Stimulated activated naive CD4-positive, alpha-beta T cell treated with Interleukin-2 at 50 U/mL for 16 hours (primary cell): ENCODE measurements at places on chromosomes 6 and 20.

GRCh38 chr20:7379621-7380220 is 560.5 kb downstream of the HAO1 start:
- DNase-seq, result no peak

GRCh38 chr6:23170049-23170448 is 600.7 kb downstream of the HDGFL1 start:
- no peak for DNase-seq

DNA sequence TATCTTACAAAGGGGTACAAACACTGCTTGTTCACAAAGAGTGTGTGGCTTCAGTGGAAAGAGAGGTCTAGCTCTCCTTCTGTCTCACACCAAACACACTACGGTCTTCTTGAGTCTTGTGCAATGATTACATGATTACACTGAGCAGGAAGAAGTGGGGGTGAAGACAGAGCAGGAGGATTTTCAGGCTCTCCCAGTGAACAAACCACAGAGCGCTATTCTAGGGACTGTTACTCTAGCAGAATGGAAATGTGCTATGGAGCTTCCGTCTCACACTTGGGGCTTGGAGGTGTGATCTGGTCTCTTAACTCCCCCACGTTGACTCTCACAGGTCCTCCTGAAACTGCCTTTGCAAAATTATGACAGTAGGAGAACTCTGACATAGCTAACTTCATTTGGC is 203.4 kb downstream of the MYLK4 start:
- no peak for DNase-seq

DNA sequence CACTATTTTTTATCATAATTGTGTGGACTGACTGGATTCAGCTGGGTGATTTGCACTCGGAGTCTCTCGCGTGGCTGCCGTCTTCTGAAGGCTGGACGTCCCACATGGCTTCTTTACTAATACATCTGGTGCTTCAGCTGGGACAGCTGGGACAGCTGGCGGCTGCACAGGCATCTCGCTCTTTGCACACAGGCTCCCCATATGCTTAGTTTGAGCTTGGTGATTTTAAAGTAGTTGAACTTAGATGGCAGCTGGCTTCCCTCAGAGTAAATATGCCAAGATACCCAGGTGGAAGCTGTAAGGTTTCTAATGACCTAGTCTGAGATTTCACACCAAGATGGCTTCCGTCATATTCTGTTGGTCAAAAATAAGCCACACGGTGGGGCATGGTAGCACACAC is 38.7 kb upstream of the PPP1R3G start:
- no peak for DNase-seq

- no peak for DNase-seq
Observed at GRCh38 chr6:109456710-109457561, 1.4 kb upstream of the MICAL1 start.

GRCh38 chr6:62721408-62721807 is 435.4 kb upstream of the KHDRBS2 start:
- DNase-seq, result no peak

DNA sequence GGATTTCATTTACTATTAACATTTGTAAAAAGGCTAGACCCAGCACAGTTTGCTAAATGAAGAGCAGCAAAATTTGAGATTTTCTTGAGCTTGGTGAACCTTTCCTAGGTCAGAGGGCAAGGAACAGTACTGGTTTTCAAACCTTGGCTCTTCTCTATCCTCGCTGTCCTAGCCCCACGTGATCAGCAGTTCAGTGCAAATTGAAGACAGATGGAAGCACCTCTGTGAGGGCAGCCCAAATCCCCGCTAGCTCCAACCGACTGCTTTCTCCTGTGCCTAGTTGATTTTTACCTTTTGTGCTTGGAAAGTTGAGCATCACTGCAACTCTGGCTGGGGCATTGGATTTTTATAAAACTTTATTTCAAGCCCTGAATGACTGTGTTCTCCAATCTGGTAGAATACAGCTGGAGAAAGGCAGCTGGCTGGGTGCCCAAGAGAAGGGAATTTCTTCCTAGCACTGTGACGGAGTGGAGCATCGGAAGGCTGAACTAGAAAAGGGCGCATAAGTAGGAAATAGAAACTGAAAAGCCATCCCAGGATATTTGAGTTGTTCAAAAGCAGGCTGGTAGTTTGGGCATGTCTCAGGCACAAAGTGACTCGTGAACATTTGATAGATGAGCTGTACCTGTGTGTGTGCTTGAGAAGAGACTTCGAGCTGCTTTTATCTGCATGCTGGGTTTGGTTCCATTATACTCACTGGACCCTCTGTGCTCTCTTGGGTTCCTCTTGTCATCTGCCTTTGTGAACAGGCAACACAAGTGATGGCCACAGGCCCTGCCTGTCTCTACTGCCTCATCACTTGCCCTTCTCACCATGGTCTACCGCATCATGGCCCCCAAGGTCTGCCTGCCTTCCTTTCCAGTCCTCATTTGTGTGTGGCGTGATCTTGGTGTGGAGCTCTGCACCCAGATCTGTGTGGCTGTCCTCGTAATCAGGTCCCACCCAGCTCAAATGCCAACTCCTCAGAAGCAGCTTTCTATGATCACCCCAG is 2.3 kb downstream of the RNF114 start:
- DNase-seq, result no peak

- DNase-seq, result no peak
Observed at GRCh38 chr20:10347086-10347880, 86.7 kb downstream of the MKKS start.

GRCh38 chr6:113102761-113103160 is 754.4 kb upstream of the MARCKS start:
- no peak for DNase-seq

- DNase-seq, result no peak
Observed at GRCh38 chr6:135832166-135832565, 19.3 kb upstream of the PDE7B start.

DNA sequence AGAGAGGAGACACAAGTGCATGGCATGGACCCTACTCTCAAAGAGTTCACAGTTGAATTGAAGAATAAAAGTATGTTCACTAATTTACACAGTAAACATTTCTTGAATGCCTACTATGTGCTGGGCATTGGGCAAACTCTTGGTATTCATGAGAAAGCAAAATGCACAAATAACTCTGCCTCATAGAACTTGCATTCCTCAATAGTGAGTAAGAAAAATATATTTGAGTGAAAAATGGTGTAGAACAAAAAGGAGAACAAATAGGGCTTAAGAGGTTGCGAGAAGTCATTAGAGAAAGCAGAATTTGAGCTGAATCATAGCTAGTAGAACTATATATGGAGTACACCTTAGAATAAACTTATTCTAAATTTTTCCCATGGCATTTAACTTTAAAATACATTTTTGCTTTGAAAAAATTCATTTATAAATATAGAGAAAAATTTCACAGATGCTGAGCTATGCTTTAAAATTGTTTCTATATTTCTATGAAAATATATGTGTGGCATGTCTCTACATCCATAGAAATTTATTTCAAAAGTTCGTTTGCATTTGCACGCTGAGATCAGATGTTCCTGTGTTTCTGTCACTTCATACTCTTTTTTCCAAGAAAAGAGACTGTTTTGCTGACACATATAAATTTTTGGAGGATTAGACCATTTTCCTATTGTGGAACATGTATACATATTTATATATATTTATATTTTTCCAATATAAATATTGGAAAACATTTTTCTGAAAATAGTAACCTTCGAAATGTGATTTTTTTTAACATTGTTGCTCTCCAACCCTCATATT is 236.1 kb downstream of the KCNQ5 start:
- DNase-seq, result no peak

DNA sequence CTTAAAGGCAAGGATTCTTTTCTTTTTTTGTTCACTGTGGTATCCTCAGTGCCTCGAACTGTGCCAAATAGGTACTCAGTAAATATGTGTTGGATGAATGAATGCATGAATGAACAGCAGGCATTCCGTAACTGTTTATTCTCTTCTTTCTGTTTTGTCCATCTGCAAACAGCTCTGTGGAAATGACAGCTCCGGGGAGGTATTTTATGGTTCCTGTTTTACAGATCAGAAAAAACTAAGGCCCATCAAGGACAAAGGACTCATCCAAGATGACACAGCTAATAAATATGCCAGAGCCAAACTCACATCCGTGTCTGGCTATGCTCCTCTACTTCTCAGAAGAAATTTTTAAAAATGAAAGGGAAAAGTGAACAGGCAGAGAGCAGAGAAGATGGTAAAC is 21.0 kb downstream of the JPH2 start:
- no peak for DNase-seq

GRCh38 chr6:25359191-25359861 is 80.2 kb downstream of the CARMIL1 start:
- no peak for DNase-seq

- DNase-seq, result no peak
Observed at GRCh38 chr6:12516070-12516469, 200.5 kb upstream of the PHACTR1 start.

DNA sequence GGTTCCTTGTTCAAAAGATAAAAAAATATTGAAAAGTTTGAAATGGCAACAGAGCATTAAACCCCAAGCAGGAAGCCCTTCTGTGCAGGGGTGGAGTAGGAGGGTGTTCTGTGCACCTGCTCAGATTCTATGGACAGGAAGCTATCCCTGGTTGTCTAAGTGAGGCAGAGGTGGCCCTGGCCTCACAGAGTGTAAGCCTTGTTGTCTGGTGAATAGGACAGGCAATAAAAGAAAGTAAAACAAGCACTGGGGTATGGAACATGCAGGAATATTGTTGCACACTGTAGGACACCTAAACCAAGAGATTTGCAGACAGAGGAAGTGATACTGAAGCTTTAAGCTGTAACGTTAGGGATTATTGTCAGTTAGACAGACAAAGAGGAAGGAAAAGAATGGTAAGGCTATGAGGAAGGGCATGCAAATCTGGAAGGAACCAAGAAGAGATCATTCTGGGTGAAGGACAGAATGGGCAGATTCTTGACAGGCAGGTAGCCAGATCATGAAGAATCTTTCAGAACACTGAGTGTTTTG is 66.8 kb downstream of the TBC1D7 start:
- DNase-seq, result no peak

DNA sequence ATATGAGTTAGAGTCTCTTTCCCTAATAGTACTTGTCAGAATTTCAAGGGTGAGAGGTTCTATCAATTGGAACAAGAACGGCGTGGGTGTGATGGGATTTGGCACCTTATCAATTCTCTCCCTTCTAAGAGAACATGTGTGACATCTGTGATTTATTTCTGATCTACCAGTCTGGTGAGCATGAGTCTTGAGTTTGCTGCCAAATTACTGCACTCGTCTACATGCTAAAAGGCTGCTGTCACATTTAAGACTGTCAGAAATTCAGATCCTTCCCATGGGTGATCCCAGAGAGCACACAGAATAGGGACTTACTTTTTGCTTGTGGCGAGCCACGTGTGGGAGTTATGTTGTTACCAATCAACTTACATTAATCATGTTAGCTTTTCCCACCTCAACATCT is 370.2 kb upstream of the SASH1 start:
- no peak for DNase-seq
